ENCODE measurements at places on chromosomes 1 and 21.

- DNase-seq = no peak
Measured at GRCh38 chr1:90990779-90991178, 31.1 kb downstream of the ZNF644 start.

GRCh38 chr21:46068516-46069079 is 29.3 kb upstream of the COL6A2 start:
- DNase-seq = no peak

DNA sequence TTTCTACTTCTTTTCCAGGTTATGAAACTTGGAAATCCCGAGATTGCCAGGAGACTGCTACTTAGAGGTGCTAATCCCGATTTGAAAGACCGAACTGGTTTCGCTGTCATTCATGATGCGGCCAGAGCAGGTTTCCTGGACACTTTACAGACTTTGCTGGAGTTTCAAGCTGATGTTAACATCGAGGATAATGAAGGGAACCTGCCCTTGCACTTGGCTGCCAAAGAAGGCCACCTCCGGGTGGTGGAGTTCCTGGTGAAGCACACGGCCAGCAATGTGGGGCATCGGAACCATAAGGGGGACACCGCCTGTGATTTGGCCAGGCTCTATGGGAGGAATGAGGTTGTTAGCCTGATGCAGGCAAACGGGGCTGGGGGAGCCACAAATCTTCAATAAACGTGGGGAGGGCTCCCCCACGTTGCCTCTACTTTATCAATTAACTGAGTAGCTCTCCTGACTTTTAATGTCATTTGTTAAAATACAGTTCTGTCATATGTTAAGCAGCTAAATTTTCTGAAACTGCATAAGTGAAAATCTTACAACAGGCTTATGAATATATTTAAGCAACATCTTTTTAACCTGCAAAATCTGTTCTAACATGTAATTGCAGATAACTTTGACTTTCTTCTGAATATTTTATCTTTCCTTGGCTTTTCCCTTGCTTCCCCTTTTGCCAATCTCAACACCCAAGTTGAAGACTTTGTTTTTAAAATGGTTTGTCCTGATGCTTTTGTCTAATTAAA is 4.0 kb downstream of the CDKN2C start:
- DNase-seq = no peak

- DNase-seq = no peak
Measured at GRCh38 chr1:153506386-153506785, 29.4 kb downstream of the S100A6 start.

GRCh38 chr1:183234660-183235476 is 48.8 kb downstream of the LAMC2 start:
- peak; percentile 90 for DNase-seq

DNA sequence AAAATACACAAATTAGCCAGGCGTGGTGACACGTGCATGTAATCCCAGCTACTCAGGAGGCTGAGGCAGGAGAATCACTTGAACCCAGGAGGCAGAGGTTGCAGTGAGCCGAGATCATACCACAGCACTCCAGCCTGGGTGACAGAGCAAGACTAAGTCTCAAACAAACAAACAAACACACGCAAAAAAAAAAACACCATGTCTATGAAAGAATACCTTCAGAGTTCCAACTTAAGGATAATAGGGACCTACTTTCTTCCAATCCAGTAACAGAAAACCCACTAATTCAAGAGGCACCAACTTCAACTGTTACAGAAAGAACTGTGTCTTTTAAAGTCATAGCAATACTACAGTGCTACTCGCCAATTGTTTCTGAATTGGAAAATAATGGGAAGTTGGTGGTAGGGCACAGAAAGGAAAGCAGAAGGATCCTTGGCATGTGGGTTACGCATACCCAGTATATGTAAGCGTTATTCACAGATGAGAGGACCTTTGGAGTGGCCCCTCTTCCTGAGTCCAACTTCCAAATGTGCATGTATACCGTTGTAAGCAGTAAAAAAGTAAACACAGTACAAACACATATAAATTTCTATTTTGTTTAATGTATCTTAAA is 87.0 kb downstream of the ACBD6 start:
- no peak for DNase-seq

GRCh38 chr1:77347646-77348045 is 65.8 kb downstream of the AK5 start:
- DNase-seq = peak; percentile 69

GRCh38 chr1:245325922-245326795 is 171.4 kb downstream of the KIF26B start:
- DNase-seq = no peak

DNA sequence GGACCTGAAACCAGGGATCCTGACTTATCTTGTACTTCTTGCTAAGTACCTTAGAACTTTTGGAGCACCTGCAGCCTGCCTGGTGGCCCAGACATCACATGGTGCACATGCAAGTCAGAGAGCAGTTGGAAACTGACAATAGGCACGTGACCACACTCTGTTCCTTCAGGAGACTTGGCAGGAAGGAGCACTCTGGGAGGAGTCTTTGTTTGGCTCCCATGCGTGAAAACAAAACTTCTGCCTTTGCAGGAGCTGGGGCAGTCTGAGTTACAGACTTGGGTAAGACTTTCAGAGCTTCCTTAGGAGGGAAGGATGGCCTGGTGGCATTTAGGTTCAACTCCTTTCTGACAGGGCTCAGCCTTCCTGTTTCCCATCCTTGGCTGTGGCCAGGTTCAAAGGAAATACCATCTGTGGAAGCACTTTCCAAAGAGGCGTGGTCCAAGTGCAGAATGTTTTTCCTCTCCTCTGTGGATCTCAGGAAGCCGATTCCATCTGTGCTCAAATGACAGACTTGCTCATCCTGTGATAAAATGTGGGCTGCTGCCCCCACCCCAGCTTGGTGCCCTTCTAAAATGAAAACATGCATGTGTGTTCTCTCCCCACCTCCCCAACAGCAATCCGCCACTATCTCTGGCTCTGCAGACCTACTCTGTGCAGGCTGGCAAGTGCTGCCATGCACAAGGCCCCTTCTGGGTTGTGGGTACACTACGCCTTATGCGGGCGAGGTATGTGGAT is 14.1 kb upstream of the ZNF436 start:
- no peak for DNase-seq

- no peak for DNase-seq
Measured at GRCh38 chr1:147504801-147505311, 36.4 kb upstream of the BCL9 start.

- DNase-seq = no peak
Measured at GRCh38 chr1:73626326-73626725, 571.6 kb downstream of the LRRIQ3 start.

- no peak for DNase-seq
Measured at GRCh38 chr21:17775431-17776126, 43.6 kb downstream of the C21orf91 start.

DNA sequence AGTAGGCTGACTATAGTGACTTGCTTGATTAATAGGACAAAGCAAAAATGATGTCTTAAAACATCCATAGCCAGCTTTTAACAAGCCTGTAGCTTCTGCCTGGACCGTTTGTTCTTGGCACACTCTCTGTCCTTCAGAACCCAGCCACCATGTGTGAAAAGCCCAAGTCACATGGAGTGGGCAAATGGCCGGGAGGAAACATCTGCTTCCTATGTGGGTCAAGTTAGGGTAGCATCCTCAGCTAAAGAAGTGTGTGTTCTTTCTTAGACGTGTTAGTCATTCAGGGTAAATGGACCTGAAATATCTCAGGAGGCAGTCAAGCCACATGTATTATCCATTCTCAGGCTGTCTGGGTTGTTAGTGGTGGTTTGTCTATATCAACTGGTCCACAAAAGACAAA is 23.4 kb downstream of the RD3 start:
- DNase-seq = no peak

DNA sequence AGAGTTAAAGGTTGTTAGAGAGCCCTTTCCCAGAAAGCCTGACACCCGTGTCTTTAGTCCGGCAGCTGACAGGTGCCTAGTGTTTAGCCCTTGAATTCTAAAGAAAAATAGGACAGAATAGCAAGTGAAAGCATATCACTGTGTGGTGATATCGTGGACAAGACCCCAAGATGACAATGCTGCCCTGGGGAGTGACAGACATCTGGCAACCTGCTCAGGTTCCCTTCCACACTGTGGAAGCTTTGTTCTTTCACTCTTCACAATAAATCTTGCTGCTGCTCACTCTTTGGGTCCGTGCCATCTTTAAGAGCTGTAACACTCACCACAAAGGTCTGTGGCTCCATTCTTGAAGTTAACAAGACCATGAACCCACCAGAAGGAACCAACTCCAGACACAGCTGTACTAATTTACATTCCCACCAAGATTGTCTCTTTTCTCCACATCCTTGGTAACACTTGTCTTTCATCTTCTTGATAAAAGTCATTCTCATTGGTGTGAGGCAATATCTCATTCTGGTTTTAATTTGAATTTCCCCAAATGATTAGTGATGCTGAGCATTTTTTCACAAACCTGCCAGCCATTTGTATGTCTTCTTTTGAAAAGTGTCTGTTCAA is 107.6 kb upstream of the SGIP1 start:
- no peak for DNase-seq

GRCh38 chr1:198167436-198167934 is 10.7 kb downstream of the NEK7 start:
- no peak for DNase-seq

- no peak for DNase-seq
Measured at GRCh38 chr1:32893198-32894018, 7.1 kb downstream of the HPCA start.

DNA sequence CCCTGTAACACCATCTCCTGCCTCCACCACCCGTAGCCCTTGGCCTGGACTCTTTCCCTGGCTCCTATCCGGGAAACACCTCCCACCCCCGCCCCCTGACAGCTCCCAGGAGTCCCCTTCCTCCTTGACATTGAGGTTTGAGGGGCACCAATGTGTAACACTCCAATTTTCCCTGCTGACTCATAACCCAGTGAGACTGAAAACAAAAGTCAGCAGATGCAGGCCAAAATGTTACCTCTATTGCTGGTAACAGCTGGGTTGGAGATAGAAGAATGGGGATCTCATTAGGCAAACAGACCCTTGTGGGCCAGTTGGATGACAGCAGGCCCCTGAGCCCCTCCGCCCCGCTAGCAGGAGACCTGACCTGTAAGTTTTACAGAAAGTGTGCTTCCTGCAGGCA is 237.2 kb downstream of the KAZN start:
- DNase-seq = no peak

GRCh38 chr21:43809853-43810504 is 20.6 kb downstream of the RRP1 start:
- DNase-seq = no peak

DNA sequence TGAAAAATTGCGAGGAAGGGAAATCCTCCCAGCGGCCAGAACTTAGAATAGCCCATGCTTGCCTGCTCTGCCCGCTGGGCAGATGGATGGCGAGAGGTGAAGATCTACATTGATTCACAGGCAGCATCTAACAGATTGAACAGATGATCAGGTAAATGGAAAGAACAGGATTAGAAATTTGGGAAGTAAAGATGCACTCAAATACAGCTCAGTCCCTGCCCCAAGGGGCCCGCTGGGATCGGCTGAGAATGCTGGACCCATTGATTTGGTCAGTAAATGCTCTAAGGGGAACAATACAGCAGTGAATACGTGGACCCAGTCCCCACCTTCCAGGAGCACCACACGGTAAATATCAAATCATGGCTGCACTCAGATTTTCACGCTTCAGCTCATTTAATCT is 248.2 kb downstream of the MATN1 start:
- no peak for DNase-seq

- DNase-seq = no peak
Measured at GRCh38 chr1:31755850-31756492, 8.2 kb downstream of the ADGRB2 start.

- DNase-seq = no peak
Measured at GRCh38 chr1:48955774-48956173, 179.1 kb upstream of the BEND5 start.
